ENCODE measurements at places on chromosomes 3 and 15.

DNA sequence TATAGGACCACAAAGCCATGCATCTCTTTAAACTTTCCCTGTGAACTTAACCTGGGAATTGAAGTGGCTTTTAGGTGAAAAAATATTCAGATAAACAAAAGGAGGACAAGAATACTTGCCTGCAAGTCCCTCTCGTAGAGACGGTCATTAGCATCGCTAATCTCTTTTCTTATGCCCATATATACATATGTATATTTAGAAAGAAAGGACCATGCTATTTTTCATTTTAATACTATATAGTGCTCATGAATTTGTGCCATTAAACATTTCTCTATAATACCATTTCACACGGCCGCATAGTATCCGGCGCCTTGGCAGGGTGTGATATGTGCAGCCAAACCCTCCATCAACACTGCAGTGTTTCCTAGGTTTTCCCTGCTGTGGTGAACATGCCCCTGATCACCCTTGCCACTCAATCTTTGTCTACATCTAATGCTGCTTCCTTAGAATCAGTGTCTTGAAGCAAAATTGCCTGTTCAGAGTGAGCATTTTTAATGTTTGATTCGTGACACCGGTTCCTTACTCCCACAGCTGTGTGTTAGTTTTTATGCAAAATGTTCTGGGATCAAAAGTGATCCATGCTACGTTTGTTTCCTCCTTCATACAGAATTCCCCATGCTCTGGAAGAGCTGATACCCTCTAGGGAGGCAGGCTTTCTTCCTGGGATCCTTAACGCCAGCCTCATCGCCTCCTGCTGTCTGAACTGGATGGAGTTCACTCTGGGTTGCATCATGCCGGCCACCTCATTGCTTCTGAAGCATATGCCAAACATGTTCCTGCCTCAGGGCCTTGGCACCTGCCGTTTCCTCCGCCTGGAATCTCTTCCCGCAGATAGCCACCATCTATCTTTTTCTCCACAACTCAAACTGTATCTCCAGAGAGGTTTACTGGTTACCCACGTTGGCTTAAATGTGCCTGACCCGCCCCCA, 118.1 kb downstream of the FBLN2 start:
- DNase-seq: no peak

GRCh38 chr15:57554812-57555179, 36.9 kb upstream of the MYZAP start:
- peak; percentile 42 for DNase-seq

- no peak for DNase-seq
Observed at GRCh38 chr3:140233702-140234101, 298.7 kb downstream of the CLSTN2 start.

- no peak for DNase-seq
Observed at GRCh38 chr3:195102609-195103467, 168.1 kb downstream of the XXYLT1 start.

DNA sequence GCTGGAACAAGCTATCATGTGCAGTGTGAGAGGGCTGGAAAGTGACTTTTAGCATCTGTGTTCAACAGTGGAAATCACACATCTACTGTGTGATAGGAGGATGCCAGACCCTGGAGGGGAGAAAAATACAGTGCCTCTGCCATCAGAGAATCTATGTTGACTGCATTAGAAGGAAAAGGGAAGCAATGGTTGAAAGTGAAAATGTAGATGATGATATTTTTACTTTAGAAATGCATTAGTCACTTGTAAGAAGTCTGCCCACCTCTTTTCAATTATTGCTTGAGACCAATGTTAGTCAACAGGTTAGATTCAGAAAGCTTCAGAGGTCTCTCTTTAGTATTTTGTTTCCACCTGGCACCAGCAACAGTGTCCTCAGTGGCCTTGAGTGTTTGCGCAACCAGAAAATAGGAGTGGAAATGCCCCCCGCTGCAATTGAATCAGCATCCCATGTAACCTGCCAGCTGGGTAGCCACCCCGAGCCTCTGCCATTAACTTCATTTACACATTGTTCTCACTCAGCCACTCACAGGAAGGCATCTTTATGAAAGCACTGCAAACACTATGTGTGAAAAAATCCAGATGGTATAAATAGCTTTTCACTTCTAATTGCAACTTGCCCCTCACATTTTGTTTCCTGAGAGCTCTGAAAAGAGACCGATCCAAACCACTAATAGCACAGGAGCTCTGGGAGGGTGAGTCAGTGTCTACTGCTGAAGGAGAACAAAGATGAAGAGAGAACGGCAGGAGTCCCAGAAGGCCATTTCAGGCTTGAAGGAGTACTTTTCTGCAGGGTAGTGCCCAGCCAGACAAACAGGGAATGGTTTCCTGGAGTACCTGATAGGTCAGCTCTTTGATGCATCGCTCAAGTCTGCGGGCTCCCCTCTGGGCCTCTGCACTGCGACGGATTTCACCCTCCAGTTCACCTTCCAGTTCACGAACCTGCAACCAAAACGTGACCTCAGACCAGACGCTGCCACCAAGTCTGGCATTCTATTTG, 92.1 kb downstream of the HHLA2 start:
- DNase-seq: no peak
